ENCODE measurements at places on chromosomes 11 and 22. TPM values are rescaled to one million over a fixed set of nuclear protein-coding genes. Genes with fewer than 3 reads are reported as not detected.

Gene KDELR3
- total RNA-seq: 23.1 TPM

Gene IMMP1L
- 41.6 TPM for total RNA-seq

Gene MIOX
- not detected for total RNA-seq

Gene CD82
- 31.1 TPM for total RNA-seq

Gene KCNJ1
- not detected for total RNA-seq

Gene OR51E1
- total RNA-seq: 1.2 TPM

Gene CALCA
- not detected for total RNA-seq

Gene CYB5R3
- total RNA-seq: 42.4 TPM

Gene TMEM132A
- 88.3 TPM for total RNA-seq

Gene BATF2
- 0.16 TPM for total RNA-seq

Gene DCDC1
- total RNA-seq: 34.7 TPM

Gene GALNT18
- total RNA-seq: 28.4 TPM

Gene ANAPC15
- 16.5 TPM for total RNA-seq

Gene PRG3
- total RNA-seq: not detected

Gene LRFN4
- total RNA-seq: 14.6 TPM

Gene SIAE
- 7.4 TPM for total RNA-seq

Gene PAAF1
- total RNA-seq: 25.2 TPM

Gene MOGAT2
- not detected for total RNA-seq

Gene UBTFL1
- not detected for total RNA-seq

Gene SYNGR1
- 82.6 TPM for total RNA-seq

Gene C22orf15
- total RNA-seq: 0.88 TPM

Gene KCNQ1
- 1.6 TPM for total RNA-seq

Gene TEX12
- total RNA-seq: 0.93 TPM

Gene GUCD1
- total RNA-seq: 54.0 TPM

Gene MMP13
- total RNA-seq: not detected

Gene AIFM3
- 26.3 TPM for total RNA-seq

Gene CCDC87
- 0.38 TPM for total RNA-seq

Gene GAB2
- 15.7 TPM for total RNA-seq

Gene SLC6A5
- total RNA-seq: 0.99 TPM

Gene BLID
- 8.5 TPM for total RNA-seq

Gene SCARF2
- total RNA-seq: 16.8 TPM

Gene TMPRSS13
- 1.7 TPM for total RNA-seq

Gene CAT
- 73.7 TPM for total RNA-seq

Gene ARHGAP1
- 32.6 TPM for total RNA-seq

Gene IL18
- total RNA-seq: 4.4 TPM

Gene ADORA2A
- total RNA-seq: 18.5 TPM

Gene NUCB2
- 102 TPM for total RNA-seq

Gene F2
- not detected for total RNA-seq

Gene CTSC
- total RNA-seq: 103 TPM

Gene EFCAB6
- 15.9 TPM for total RNA-seq

Gene PLAAT2
- total RNA-seq: 4.8 TPM

Gene IGSF9B
- total RNA-seq: 86.7 TPM

Gene MRGPRD
- not detected for total RNA-seq

Gene ANGPTL5
- 0.93 TPM for total RNA-seq

Gene PGA3
- total RNA-seq: not detected

Gene RPS25
- 786 TPM for total RNA-seq

Gene ADAMTS15
- total RNA-seq: 24.5 TPM
